Smooth muscle cell of trachea (primary cell): ENCODE measurements at places on chromosomes 3 and 15. TPM values are rescaled to one million over a fixed set of nuclear protein-coding genes. Genes with fewer than 3 reads are reported as not detected.

CYP8B1 gene
- total RNA-seq: not detected in 2 replicates

KBTBD13 gene
- total RNA-seq: under 0.01 and 0.17 TPM in 2 replicates

SYNPR gene
- not detected in 2 replicates for total RNA-seq

TMED3 gene
- total RNA-seq: 106 and 121 TPM in 2 replicates

SERPINI1 gene
- total RNA-seq: 4.5 TPM in 2 replicates

RAB6B gene
- total RNA-seq: 0.44 and 1.2 TPM in 2 replicates

PLAAT1 gene
- total RNA-seq: not detected in 2 replicates

GOLGA8M gene
- total RNA-seq: 0.73 and 1.2 TPM in 2 replicates

GRAMD1C gene
- total RNA-seq: 3.8 and 7.1 TPM in 2 replicates

ANKUB1 gene
- total RNA-seq: not detected in 2 replicates

EHD4 gene
- total RNA-seq: 20.8 and 22.8 TPM in 2 replicates

OR5H2 gene
- not detected in 2 replicates for total RNA-seq

LRRC31 gene
- total RNA-seq: not detected in 2 replicates

EOMES gene
- total RNA-seq: under 0.01 TPM in 1 of 2 replicates, not detected in the other

CPA3 gene
- not detected in 2 replicates for total RNA-seq

ONECUT1 gene
- total RNA-seq: not detected in 2 replicates

OIP5 gene
- 1.5 and 10.0 TPM in 2 replicates for total RNA-seq

ZNF774 gene
- total RNA-seq: 1.5 and 1.9 TPM in 2 replicates

ALDH1A2 gene
- 2.0 and 2.3 TPM in 2 replicates for total RNA-seq

ISL2 gene
- 0.58 and 3.6 TPM in 2 replicates for total RNA-seq

GSK3B gene
- 33.7 and 47.3 TPM in 2 replicates for total RNA-seq

ACKR4 gene
- 32.6 and 33.6 TPM in 2 replicates for total RNA-seq

GOLGA8A gene
- total RNA-seq: 6.6 and 12.7 TPM in 2 replicates

SEMA6D gene
- 6.6 and 11.5 TPM in 2 replicates for total RNA-seq

ST3GAL6 gene
- 0.87 and 0.99 TPM in 2 replicates for total RNA-seq

CLDN16 gene
- not detected in 2 replicates for total RNA-seq

ZNF502 gene
- total RNA-seq: 3.6 and 6.0 TPM in 2 replicates

PLA2G4F gene
- total RNA-seq: under 0.01 TPM in 1 of 2 replicates, not detected in the other

TF gene
- 0.17 TPM in 1 of 2 replicates, not detected in the other for total RNA-seq

PLSCR2 gene
- total RNA-seq: not detected in 2 replicates

AAGAB gene
- 59.5 and 67.5 TPM in 2 replicates for total RNA-seq

NR1I2 gene
- total RNA-seq: not detected in 2 replicates

LEO1 gene
- 23.8 and 35.6 TPM in 2 replicates for total RNA-seq

TMEM40 gene
- total RNA-seq: 0.15 TPM in 1 of 2 replicates, not detected in the other

GASK1A gene
- 1.6 and 4.5 TPM in 2 replicates for total RNA-seq

PAQR5 gene
- 5.8 and 7.9 TPM in 2 replicates for total RNA-seq

HES1 gene
- total RNA-seq: 0.44 and 2.0 TPM in 2 replicates

KCNMB3 gene
- total RNA-seq: 0.50 and 1.0 TPM in 2 replicates

CPNE9 gene
- not detected in 2 replicates for total RNA-seq

LRTM1 gene
- total RNA-seq: not detected in 2 replicates

COL7A1 gene
- 22.5 and 52.6 TPM in 2 replicates for total RNA-seq

MST1 gene
- total RNA-seq: 6.5 and 10.4 TPM in 2 replicates

CCR2 gene
- total RNA-seq: not detected in 2 replicates

ZNF620 gene
- total RNA-seq: 0.66 and 1.0 TPM in 2 replicates

ELL3 gene
- total RNA-seq: 3.3 and 7.4 TPM in 2 replicates

PIF1 gene
- total RNA-seq: 5.0 and 19.1 TPM in 2 replicates

CYP1A2 gene
- not detected in 2 replicates for total RNA-seq

NSMCE3 gene
- 10.0 and 12.1 TPM in 2 replicates for total RNA-seq

CADPS gene
- total RNA-seq: 3.8 and 7.4 TPM in 2 replicates

PRSS50 gene
- total RNA-seq: not detected in 2 replicates

VEPH1 gene
- 63.0 and 91.0 TPM in 2 replicates for total RNA-seq

DCBLD2 gene
- total RNA-seq: 120 and 128 TPM in 2 replicates

SLC6A20 gene
- total RNA-seq: under 0.01 TPM in 1 of 2 replicates, not detected in the other
